ENCODE measurements at places on chromosomes 1 and 21.

GRCh38 chr1:11472741-11473140, 6.2 kb upstream of the DISP3 start:
- DNase-seq: no peak

DNA sequence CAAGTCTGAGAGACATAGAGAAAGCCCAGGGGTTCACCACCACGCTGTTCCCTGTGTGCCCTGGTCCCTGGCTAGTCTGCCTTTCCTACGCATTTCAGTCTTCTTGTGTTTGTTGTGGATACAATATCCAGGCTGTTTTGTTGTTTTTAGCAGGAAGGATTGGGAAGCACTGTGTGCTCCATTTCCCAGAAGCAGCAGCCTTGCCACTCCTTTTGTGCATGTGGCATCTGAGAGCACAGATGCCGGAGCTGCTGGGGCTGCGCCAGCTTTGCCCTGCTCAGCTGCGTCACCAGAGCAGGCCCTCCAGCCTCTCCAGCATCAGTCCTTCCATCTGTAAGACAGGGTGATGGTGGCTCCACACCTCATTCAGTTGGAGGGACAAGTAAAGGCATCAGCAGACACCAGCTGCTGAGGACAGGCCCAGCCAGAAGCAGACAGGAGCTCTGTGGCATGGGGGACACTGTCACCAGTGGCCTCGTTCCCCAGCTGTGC, 94.4 kb upstream of the COL6A1 start:
- no peak for DNase-seq

DNA sequence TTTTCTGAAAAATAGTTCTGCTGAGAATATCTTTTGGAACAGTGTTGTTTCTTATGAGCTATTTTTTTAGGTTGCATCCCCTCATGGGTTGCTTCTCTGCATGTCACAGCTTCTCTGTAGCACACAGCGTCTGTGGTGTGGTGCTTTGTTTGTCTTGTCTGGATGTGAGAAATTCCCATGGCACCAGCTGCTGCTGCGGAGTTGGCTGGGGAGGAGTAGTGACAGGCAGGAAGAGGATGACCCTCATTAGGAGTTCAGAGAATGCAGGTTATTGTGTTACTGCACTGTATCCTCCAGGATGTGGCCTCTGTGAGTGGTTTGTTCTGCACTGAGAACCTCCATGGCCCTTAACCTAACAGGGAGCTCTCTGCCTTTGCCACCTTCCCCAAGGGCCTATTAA, 64.8 kb downstream of the TSEN15 start:
- no peak for DNase-seq

DNA sequence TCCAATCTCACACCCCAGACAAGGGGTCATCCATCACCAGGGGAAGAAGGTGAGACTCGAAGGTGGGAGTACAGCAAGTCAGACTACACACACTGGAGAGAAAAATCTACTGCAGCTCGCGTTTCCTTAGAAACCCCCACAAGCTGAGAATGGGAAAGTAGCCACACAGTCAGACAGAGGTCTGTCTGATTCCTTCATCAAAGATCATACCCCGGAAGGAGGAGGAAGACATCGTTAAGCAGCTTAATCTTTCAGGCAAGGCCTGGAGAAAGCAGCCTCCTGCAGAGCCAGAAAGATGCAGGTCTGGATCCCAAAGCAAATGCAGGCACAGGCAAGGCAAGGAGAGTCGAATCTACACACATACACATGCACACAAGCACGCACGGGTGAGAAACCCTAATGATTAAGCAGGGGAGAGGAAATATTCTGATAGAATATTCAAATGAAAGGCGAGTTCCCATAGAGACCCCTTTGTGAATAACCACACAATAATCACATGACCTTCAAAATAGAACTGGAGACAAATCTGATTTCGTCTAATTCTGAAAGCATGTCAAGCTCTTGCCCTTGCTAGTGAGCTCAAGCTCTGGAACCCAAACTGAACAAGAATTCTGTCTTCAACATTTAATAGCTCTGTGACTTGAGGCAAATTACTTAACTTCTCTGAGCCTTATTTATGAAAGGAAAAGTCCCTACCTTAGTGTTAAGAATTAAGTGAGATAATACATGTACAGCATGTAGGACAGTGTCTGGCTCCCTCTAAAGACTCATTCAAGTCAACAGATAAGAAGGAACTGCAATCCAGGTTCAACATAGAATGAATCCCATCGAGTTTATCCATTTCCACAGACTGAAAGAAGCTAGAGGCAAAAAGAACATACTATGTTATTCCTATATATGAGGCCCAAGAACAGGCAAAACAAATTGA, 387.8 kb downstream of the OMA1 start:
- DNase-seq: no peak

GRCh38 chr1:98001764-98002163, 80.9 kb upstream of the DPYD start:
- DNase-seq: no peak

DNA sequence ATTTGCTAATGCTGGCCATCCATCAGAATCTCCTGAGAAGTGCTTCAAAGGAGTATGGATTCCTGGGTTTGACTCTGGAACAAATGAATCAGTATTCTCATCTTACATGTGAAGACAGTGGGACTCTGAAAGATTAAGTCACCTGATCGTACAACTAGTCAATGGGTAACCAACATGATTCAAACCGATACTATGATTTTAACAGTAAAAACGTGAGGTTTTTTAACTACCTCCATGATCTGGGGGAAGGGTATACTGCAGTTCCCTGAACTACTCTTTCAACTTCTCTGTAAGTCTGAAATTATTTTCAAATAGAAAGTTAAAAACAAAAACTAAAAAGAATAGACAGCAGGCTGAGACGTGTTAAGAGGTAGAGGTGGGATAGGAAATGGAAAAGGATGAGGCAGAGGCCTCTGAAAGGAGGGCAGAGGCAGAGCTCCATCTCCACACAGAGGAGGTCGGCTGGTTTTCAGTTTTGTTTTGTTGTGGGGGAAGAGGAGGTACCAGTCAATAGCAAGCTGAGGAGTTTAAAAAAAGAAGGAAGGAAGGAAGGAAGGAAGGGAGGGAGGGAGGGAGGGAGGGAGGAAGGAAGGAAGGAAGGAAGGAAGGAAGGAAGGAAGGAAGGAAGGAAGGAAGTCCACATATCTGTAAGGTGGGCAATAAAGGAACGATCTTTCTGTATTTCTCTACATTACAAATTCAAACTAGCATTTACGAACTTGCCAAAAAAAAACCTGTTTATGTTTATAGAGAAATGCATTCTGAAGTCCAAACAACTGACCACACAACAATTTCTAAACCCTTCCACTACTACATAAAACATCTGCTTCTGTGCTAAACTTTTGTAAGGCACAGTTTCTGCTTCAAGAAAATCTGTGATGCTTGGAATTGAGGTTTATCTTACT, 213.1 kb downstream of the RERE start:
- DNase-seq: no peak
